ENCODE measurements at places on chromosomes 16 and 17. TPM values are rescaled to one million over a fixed set of nuclear protein-coding genes. Genes with fewer than 3 reads are reported as not detected.

GRCh38 chr16:21167929-21168602 is 9.6 kb downstream of the LDAF1 start:
- DNase-seq: no peak

DNA sequence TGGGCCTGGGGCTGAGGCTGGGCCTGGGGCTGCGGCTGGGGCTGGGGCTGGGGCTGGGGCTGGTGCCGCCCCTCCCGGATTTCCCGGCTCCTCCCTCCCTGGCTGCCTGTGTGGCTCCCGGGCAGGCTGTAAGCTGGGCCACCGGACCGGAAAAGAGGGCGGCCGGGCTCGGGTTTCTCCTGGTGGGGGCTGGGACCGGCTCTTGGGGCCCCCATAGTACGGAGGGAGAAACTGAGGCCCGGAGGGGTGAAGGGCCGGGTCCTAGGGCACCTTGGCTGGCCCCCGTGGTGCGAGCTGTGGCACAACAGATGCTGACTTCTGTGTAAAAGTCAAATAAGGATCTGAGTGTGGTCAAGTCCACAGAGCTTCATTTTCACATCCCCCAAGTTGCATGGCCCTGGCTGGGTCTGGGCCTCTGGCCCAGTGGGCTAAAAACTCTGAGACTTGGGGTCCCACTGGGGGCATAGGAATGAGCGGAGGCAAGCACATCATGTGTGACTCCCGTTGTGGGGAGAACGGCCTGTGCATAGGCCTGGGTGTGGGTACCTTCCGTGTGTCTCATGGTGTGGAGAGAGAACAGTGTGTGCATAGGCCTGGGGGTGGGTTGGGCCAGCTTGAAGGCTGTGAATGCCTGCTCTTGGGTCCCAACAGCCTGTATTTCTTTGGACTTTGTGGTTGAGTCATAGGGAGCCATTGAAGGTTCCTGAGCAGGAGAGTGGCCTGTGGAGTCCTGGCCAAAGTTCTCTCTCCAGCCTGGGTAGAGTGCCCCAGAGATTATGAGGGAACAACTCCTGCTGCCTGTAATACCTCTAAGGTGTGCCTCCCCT is 123.9 kb upstream of the CIBAR2 start:
- DNase-seq: no peak

PRR11 gene
- 3.7 TPM for total RNA-seq

DNA sequence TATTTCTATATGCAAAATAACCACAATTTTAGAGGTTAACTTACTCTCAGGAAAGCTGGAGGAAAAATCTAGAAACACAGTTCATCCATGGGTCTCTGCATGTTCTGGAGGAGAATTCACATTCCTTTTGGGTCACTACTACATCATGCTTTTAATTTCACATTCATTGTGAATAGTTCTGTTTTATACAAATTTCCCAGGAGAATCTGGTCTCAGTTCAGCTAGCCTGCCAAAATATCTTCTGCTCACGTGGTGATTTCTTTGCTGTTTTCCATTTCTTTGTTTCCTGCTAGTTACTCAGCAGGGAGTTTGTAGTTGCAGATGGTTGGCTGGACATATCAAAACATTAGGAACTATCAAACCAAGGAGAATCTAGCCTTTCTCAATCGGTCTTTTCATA is at the start of gene ABCA9:
ABCA9 (minus strand) TSS at position 106 of the 400 bp plus-strand sequence. CDS start 9,801 bp downstream, outside the sequence.
- DNase-seq: no peak

- no peak for DNase-seq
Measured at GRCh38 chr17:40850293-40850972, 16.6 kb downstream of the KRT12 start.

- peak; percentile 66 for DNase-seq
Measured at GRCh38 chr17:82231562-82232321, 2.9 kb downstream of the SLC16A3 start.

HOXB2 gene
- 34.9 TPM for total RNA-seq

DNA sequence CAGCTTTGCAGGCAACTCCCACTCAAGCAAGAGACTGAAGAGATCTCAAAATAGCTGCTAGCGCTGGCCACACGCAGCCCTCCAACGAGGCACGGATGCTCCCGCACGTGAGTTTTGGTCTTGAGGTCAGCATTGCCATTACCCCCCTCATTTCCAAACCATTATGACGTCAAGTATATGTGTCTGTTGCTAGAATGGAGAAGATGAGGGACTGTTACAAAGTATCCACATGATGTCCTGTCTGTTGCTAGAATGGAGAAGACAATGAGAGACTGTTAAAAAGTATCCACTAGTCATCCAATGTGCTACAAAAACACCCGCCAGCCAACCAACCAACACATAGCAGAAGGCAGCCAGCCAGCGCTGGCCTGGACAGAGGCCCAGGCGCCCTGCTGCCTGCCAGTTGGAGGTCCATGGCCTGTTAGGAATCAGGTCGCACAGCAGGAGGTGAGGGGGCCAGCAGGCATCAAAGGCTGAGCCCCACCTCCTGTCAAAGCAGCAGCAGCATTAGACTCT is 24.8 kb downstream of the KLHDC4 start:
- DNase-seq: no peak

DNA sequence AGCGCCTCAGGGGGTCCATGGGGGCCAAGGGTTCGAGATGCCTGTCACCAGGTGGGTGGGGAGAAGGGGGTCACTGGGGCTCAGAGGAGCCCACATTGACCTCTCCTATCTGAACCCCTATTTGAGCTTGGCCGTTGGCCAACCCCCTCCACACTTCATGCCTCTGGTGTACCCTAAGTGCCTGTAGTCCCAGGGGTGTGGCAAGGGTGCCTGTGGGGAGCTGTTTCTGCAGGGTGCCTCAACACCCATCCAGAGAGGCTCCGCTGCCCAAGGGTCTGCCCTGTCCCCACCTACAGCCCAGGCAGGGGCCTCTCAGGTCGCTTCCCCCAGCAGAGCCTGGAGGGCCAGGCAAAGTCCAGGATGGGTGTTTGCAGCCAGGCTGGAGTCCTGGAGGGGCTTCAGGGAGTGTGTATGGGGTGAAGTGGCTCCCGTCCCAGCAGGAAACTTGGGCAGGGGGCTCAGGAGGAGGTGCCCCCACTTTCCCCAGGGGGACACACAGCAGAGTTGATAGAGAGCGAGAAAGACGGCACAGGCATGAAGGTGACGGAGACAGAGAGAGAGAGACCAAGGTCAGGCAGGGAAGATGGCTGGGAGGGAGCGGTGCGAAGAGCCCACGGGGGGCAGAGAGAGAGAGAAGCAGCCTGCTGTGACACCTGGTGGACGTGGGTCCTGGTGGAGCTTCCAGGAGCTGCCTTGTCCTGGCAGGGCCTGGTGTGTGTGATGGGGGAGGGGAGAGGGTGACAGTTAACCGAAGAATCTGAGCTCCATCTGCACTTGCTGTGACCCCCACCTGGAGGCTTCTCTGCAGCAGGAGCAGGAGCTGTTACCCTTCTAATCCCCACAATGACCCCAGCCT is at the start of gene SEPTIN12:
SEPTIN12 (minus strand) TSS at position 719 of the 856 bp plus-strand sequence; CDS start at position 19, 700 bp downstream.
- DNase-seq: no peak

DNA sequence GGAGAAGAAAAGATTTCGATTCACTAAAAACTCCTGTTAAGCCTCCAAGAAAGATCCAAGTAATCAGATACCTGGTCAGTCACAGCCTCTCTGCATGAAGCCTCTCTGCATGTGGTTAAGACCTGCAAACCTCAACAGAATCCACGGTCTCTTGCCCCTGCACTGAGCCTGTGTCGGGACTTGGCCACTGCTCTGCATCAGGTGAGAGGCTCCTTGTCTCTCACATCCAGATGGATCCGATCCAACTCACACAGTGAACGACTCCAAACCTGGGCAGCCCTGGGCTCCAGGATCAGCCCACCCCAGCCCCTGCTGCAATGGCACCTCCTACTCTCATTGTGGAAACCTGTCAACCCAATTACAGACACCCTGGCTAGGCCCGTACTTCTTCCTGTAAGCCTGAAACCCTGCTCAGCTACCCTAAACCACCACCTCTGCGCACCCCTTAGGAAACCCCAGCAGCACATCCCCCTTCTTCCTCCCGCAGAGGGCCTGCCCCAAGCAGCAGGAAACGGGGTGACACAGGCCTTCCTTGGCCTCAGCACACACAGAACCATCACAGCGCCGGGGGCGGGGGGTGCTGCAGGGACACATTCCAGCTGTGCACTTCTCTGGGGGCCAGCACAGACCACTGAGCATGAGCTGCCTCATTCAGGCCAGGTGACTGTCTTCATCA is 129.5 kb downstream of the ANKRD11 start:
- no peak for DNase-seq

DNA sequence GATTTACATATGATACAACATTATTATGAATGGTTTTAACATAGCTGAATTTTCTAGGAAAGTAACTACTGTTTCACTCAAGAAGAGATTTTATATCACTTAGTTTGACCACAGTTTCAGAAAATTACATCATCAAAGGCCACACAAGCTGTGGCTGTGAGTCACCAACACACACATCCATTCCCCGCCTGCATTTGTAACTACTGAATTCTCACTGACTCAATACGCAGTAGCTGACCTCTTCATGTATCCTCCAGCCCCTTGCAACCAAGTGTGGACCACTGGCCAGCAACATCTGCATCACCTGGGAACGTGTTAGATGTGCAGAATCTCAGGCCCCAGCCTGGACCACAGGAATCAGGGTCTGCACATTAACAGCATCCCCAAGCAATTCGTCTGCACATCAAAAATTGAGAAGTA is 197.6 kb downstream of the XYLT1 start:
- DNase-seq: no peak

- DNase-seq: no peak
Measured at GRCh38 chr17:17911001-17911613, 61.1 kb downstream of the TOM1L2 start.

DNA sequence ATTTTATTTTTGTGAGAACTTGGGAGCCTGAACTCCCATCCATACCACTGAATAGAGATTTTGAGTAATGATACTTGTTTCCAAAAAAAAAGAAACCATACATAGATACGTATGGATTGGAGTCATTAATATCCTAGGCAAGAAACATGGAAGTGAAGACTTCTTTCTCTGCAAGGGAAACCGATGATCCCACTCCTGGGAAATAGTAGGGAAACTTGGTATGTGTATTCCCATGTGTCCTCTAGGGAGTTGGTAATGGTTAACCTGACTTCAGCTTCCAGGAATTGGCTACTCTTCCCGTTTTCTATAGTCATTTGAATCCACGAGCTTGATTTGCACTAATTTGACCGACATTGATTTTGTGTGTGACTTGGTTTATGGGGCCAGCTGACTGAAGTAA is 5.4 kb downstream of the FUS start:
- DNase-seq: no peak

- DNase-seq: peak; percentile 89
Measured at GRCh38 chr16:17470908-17471718, at the start of gene XYLT1. Gene XYLT1, minus strand, starts transcription at chr16:17470960. Its CDS starts 164 bp downstream, at chr16:17470796.

GRCh38 chr17:9956474-9957131 is 51.5 kb upstream of the RCVRN start:
- no peak for DNase-seq

GRCh38 chr16:56551796-56552738 is 12.8 kb upstream of the MT4 start:
- DNase-seq: peak; percentile 26

DNA sequence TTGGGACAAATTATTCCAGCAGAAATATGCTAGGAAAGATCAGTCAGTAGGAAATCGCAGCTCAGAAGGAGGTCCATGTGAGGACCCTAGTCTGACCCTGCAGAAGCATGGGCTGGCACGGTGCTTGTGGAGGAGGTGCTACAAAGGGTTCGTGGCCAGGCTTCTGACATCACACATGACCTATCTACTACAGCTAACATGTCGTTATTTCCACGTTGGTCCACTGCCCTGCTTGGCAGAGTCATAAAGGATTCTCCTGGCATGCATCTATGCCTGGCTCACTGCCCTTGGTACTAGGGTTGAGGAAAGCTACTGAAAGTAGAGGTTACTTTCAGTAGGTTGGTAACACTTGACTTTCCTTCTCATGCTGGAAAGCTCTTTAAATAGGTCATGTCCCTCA is 118.1 kb upstream of the SHISA6 start:
- DNase-seq: peak; percentile 19

DNA sequence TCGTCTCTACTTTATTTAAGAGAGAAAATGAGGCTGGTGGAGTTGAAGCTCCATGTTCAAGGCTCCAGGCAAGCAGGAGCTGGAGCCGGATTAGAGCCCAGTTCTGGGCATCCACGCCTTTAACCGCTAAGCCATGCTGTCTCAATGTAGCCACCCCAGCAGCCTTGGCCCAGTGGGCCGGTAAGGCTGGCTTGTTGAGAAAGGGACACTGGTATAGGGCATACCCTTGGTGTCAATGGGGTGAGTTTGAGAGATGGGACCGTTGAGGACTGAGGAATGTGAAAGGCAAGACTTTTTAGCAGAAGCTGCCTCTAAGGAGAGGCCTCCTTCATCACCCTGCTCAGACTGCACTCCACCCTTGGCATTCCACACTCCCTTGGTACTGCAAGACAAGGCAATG is 147.4 kb downstream of the CYLD start:
- DNase-seq: no peak
